ENCODE measurements at places on chromosomes 4 and X.

- no peak for DNase-seq
Measured at GRCh38 chr4:149409146-149409545, 406.5 kb downstream of the IQCM start.

DNA sequence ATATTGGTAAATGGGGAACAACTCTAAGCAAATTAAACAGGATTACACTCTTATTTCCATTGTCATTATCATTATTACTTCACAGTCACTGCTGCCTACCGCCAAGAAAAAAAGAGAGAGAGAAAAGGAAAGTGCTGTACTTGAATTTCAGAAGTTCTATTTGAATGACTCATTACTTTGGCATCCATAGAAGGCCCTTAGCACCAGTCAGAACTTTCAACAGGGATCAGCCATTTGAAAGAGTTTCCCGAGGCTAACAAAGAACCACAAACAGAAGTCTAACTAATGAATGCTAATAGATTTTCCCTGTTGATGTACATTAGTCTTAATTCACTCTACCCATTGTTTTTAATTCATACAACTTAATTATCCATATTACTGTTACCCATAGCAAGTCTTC is 116.3 kb downstream of the SHROOM4 start:
- DNase-seq, result no peak

DNA sequence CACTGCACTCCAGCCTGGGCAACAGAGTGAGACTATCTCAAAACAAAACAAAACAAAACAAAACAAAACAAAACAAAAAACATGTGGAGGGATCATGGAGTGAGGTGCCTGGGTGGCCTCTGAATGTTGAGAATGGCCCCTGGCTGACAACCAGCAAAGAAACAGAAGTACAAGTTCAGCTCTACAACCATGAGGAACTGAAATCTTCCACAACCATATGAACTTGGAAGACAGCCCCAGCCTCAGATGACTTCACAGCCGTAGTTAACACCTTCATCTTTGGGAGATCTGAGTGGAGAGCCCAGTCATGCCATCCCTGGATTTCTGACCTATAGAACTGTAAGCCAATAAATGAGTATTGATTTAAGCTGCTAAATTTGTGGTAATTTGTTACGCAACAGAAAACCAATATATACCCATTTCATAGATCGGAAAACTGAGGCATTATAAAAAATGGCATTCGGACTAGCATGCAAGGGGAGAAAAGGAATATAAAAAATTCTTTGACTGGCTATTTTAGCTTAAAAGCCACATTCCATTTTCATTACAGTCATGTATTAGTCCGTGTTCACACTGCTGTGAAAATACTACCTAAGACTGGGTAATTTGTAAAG is 138.7 kb upstream of the RAPGEF2 start:
- DNase-seq, result no peak

DNA sequence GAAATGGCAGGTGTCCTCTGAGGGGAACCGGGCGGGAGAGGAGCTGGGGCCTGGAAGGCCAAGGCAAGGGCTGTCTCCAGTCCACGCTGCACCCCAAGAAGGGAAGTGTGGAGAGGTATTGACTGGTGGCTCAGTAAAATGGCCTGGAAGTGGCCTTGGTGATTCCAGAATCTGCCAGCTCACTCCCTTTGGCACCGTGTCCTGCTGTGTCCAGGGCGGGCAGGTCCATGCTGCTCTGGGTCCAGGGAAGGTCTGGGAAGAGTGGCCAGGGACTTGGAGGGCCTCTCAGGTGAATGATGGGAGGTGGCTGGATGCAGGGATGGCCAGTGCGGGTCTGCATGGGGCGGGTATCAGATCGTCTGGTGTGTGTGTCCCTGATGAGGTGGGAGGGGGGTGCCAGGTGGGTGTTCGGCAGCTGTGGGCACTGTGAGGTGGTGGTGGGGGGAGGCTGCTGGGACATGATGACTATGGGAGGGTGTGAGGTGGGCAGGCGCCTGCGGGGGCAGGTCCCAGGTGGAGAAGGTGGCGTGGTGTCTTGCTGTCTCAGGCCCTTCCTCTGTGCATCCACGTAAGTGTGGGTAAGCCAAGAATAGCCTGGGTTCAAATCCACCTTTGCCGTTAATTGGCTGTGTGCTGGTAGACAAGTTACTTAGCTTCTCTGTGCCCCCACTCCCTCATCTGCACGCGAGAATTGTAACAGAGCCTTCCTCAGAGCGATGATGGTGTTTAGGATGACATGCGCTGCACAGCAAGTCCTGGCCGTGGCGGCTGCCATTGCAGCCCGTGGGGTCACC is 17.7 kb downstream of the RGS12 start:
- DNase-seq, result no peak

- no peak for DNase-seq
Measured at GRCh38 chr4:112315446-112315845, 18.3 kb downstream of the ALPK1 start.

GRCh38 chr4:18441203-18441590 is 419.6 kb upstream of the LCORL start:
- DNase-seq, result no peak

DNA sequence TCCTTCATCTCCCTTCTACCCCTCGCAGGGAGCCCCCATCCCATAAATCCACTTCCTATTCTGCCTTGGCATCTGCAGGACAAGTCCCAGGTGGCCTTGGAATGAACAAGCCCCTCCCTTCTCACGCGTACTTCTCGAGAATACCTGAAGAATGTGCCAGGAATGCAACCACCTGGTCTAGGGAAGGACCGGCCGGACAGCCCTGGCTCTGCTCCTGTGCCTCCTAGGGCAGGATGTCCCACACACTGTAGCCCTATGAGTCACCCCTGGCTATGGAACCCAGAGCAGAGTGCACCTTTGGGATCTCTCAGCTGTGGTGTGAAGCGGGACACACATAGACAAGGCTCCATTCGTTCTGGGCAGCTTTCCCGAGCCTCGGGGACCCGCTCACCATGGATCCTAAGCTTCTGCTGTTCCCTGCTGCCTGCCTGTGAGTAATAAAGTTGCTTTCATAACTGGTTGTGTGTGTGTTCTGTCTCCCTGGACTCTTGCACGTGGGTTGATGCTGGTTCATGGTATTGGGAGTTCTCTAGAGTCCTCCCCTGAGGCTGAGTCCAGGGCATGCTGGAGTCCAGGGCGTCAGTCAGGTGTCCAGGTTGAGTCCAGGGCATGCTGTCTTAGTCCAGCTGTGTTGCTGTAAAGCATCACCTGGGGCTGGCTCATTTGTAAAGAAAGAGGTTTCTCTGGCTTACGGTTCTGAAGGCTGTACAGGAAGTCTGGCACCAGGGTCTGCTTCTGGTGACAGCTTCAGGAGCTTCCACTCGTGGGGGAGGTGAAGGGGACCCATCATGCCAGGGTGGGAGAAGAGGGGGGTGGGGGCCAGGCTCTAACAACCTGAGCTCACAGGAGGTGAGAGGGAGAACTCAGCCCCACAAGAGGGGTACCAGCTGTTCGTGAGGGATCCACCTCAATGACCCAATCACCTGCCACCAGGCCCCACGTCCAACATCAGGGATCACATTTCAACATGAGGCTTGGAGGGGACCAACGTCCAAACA is 7.4 kb upstream of the PDE6B start:
- DNase-seq, result no peak
